ENCODE measurements at places on chromosomes 6 and 20. TPM values are rescaled to one million over a fixed set of nuclear protein-coding genes. Genes with fewer than 3 reads are reported as not detected.
A peak's percentile ranks its signal among the peaks of the same experiment; 100 is the strongest.

DNA sequence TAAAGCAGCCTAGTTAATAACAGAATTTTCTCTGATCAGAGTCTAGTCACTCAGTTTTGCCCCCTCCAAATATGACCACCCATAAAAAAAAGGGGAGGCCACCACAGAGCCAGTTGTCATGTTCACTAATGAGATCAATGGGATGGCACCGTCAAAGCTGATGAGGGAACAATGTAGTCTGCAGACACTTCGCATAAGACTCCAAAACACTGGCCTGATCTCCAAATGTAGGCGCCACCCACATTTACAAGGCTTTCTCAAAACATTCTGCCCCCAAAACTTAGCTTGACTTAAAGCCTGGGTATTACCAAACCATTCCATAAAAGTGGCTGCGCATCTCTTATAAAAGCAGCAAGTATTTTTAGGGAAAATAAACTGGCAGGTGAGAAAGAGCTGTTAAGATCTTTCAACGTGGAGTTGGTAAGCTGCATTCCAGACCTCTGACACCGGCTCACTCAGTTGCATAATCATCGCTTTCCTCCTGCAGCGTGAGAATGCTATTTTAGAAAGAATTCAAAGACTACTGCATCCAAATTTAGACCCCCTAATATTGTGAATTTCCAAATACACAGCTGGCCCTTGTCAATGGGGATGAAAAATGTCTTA lies 59.3 kb downstream of the TBC1D7 start:
- no peak overlapping the region for H3K4me3 ChIP-seq
- peaks cover 4% of the 10 kb centered on the region for H3K36me3 ChIP-seq
- H3K27me3 ChIP-seq = peaks cover 13% of the 10 kb centered on the region
- no peak overlapping the region for H3K27ac ChIP-seq
- DNase-seq = no peak

The DDRGK1 gene
- total RNA-seq = 59.0 TPM

DNA sequence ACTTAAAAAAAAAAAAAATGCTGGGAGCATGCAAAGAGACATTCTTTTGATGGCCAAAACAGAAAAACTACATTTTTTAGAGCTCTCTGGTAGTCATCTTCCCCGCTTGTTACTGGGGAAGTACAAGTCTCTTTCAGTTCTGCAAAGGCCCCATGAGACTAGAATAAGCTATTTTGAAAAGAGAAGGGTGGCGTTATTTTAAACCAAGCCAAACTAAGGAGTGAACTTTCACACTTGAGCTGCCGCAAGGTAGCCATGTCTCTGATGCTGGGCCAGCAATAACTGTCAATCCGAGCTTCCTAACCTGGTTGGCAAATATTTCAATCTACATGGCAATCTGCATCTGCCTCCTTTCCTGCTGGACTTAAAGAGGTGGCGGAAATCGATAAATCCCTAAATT lies 96.7 kb downstream of the L3MBTL3 start:
- no peak for DNase-seq
- no peaks in the 10 kb centered on the region for H3K4me1 ChIP-seq
- peaks cover 14% of the 10 kb centered on the region for H3K36me3 ChIP-seq
- H3K4me3 ChIP-seq = no peak overlapping the region

The TFAP2B gene
- not detected for total RNA-seq

The F13A1 gene
- total RNA-seq = not detected

The HLA-DQA1 gene
- total RNA-seq = 3.6 TPM

The ENPP5 gene
- total RNA-seq = not detected

- no peaks in the 10 kb centered on the region for H3K36me3 ChIP-seq
- peak overlapping the region; percentile 48 for H3K27ac ChIP-seq
- DNase-seq = no peak
- peaks cover 14% of the 10 kb centered on the region for H3K4me1 ChIP-seq
- no peaks in the 10 kb centered on the region for H3K27me3 ChIP-seq
- H3K4me3 ChIP-seq = no peak overlapping the region
Measured at GRCh38 chr6:115891111-115891669, 169.5 kb downstream of the FRK start.

GRCh38 chr6:121645100-121645745 lies 209.8 kb downstream of the GJA1 start:
- no peak overlapping the region for H3K4me3 ChIP-seq
- peaks cover 16% of the 10 kb centered on the region for H3K4me1 ChIP-seq
- H3K36me3 ChIP-seq = no peaks in the 10 kb centered on the region
- H3K27me3 ChIP-seq = no peaks in the 10 kb centered on the region
- no peak overlapping the region for H3K27ac ChIP-seq
- DNase-seq = no peak

DNA sequence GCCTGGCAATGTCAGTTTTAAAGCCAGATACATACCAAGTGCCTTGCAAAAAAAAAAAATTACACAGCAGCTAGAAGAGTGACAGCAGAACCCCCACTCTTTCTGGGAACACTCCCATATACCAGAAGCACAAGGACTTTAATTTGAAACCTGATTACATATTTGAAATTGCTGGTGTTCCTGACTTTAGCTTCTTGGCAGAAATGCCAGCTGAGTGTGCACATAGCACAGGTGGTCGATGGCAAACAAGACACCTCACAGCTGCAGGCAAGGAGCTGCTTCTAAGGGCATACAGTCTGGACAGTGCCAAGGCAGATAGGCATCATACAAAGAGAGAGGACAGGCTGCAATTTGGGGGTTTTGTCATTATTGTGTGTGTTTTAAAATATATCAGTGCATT lies 150.7 kb upstream of the SGK1 start:
- no peaks in the 10 kb centered on the region for H3K36me3 ChIP-seq
- H3K4me1 ChIP-seq = no peaks in the 10 kb centered on the region
- peak; percentile 55 for DNase-seq
- peaks cover 5% of the 10 kb centered on the region for H3K27me3 ChIP-seq
- H3K27ac ChIP-seq = no peak overlapping the region

The THEMIS gene
- 14.3 TPM for total RNA-seq

The CCN5 gene
- not detected for total RNA-seq

DNA sequence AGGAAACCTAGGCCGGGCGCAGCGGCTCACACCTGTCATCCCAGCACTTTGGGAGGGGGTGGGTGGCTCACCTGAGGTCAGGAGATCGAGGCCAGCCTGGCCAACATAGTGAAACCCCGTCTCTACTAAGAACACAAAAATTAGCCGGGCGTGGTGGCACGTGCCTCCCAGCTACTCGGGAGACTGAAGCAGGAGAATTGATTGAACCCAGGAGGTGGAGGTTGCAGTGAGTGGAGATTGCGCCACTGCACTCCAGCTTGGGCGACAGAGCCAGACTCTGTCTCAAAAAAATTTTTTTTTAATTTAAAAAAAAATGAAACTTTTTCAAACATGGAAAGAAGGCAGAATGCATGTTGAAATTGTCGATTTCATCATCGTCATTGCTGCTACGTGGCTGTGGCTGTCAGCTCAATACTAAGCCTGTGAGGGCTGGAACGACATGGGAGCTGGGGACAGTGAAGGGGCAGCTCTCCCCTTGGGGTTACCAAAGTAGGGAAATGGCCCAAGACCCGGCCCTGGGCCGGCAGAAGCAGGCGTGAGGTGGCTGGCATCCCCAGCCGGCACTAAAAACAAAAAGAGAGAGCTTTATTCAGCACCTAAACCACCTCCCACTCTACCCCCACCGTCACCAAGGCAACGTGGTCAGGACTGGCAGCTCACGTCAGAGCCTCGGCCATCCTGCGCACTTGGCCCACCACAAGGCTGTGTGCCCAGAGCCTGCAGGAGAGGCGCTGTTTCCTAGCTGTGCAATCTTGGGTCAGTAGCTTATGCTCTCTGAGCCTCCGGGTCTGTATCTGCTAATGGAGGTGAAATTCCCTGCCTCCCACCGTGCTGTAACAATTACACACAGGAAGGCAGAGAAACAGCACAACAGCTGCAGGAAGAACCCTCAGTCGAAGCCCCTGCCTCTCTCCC lies 30.8 kb downstream of the AGPAT4 start:
- H3K27me3 ChIP-seq = no peaks in the 10 kb centered on the region
- no peak overlapping the region for H3K27ac ChIP-seq
- H3K4me3 ChIP-seq = no peak overlapping the region
- peaks cover 18% of the 10 kb centered on the region for H3K36me3 ChIP-seq
- no peak for DNase-seq
